Hepatic stellate cell (primary cell): ENCODE measurements at places on chromosomes 1 and 21.

GRCh38 chr1:116298746-116299145 is 74.3 kb upstream of the ATP1A1 start:
- no peak for DNase-seq

DNA sequence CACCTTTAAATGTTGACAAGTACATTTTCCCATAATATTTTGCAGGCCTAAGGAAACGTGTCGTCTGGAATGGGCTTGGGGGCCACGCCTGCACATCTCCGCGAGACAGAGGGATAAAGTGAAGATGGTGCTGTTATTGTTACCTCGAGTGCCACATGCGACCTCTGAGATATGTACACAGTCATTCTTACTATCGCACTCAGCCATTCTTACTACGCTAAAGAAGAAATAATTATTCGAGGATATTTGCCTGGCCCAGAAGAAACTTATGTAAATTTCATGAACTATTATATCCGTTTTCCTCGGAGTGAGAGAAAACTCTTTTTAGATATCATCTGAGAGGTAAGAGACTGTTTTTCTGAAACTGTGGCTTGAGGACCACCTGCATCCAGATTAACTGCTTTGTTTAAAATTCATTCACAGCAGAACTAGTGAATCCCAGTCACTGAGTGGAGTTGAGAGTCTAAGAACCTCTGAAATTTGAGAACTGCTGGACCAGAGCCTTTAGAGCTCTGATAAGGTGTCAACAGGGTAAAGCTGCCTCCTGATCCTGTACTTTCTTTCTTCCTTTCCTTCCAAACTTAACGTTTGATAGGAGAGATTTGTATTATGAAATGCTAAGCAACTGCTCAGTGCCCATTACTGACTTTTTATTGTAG is 811 bp downstream of the EXO1 start:
- DNase-seq, result no peak

- DNase-seq, result no peak
These were observed 249.9 kb downstream of the LRRIQ3 start for GRCh38 chr1:73948055-73948454.

GRCh38 chr1:220485131-220485530 is 42.8 kb upstream of the MARK1 start:
- no peak for DNase-seq

- no peak for DNase-seq
These were observed 94.5 kb upstream of the ARTN start for GRCh38 chr1:43839056-43839455.

DNA sequence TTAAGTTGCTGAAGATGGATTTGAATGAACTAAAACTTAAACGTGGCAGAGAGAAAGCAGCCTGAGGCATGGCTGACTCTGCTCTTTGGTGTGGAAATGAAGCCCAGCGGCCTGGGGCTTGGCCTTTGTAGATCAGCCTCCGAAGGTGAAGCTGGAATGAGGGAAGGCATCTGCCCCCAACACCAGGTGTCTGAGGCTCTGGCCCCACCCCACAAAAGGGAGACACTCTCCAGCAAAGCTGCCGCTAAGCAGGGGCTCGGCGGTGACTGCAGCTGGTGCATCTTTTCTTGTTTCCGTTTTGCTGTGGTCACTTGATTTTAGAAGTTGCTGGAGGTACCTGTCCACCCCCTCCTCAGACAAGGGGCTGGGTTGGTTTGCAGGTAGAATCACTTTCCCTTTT is 38.2 kb upstream of the NID1 start:
- no peak for DNase-seq

DNA sequence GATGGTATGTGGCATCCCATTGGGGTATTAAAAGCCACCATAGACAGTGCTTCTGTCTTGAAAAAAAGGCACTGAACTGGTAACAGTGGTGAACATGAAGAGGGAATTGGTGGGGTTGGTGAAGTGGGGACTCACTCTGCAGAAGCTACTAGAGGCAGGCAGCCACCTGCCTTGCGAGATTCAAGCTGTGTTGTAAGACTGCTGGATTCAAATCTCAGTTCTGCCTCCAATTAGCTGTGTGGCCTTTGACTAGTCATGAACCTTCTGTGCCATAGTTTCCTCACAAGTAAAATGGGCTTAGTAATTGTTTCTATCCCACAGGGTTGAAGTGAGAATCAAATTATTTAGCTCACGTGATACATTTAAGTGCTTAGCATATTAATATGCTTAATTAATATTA is 16.6 kb upstream of the ELOA start:
- DNase-seq, result no peak

DNA sequence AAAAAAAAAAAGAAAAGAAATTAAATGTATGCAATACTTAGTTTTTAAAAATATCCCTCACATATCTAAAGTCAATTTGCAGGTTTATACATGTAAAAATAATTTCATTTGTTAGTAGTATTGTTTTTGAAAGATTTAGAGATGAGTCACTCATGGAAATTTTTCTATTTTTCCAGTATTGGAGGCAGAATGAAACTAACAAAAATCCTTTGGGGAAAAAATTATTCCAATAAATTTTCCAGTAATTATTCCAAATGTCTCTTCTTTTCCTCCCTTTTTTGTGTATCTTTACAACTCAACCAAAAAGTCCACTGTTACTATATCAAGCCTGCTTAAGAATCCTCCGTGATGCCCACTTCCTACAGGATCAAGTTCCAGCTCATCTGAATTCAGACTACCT is 29.9 kb downstream of the MPZL1 start:
- DNase-seq, result no peak

DNA sequence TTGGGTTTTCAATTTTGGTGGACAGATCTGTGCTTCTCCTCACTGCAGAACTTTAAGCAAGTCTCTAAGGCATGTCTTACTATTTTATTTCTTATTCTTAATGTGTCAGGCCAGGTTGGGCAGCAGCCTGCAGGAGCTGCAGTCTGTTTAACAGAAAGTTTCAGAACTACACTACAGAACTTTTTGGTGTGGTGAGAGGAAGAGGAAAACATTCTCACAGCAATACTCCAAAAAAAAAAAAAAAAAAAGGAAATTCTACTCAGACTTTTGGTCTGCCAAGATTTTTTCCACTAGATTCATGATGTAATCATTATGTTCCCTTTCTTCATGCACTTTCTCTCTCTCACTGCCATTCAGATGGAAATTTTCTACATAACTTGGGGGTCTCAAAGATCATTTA is 255.2 kb downstream of the COL11A1 start:
- DNase-seq, result no peak

GRCh38 chr1:56548571-56548970 is 30.8 kb downstream of the PLPP3 start:
- no peak for DNase-seq

GRCh38 chr1:241130881-241131280 is 226.1 kb downstream of the RGS7 start:
- no peak for DNase-seq

- no peak for DNase-seq
These were observed 5.8 kb upstream of the TGFB2 start for GRCh38 chr1:218339267-218339831.

GRCh38 chr1:195019385-195019784 is 1588.9 kb downstream of the KCNT2 start:
- no peak for DNase-seq

DNA sequence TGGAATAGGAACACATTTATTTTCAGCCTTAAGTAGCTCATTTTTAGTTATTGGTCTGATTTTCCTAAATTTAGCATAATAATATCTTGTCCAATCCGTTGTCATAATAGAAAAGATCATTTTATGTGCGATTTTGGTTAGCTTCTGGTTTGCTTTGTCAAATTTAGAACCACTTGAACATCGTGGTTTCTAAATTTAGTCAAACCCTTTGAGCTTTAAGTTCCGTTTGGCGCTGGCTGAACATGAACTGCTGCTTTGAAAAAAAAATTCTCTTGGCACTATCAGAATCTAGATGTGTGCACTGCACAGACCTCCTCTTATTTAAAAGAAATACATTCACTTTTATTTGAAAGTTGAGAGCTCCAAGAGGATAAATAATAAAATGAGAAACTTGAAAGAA is 370.6 kb downstream of the PTPRC start:
- DNase-seq, result no peak

- no peak for DNase-seq
These were observed 442.6 kb downstream of the DSCAM start for GRCh38 chr21:40404396-40404800.

DNA sequence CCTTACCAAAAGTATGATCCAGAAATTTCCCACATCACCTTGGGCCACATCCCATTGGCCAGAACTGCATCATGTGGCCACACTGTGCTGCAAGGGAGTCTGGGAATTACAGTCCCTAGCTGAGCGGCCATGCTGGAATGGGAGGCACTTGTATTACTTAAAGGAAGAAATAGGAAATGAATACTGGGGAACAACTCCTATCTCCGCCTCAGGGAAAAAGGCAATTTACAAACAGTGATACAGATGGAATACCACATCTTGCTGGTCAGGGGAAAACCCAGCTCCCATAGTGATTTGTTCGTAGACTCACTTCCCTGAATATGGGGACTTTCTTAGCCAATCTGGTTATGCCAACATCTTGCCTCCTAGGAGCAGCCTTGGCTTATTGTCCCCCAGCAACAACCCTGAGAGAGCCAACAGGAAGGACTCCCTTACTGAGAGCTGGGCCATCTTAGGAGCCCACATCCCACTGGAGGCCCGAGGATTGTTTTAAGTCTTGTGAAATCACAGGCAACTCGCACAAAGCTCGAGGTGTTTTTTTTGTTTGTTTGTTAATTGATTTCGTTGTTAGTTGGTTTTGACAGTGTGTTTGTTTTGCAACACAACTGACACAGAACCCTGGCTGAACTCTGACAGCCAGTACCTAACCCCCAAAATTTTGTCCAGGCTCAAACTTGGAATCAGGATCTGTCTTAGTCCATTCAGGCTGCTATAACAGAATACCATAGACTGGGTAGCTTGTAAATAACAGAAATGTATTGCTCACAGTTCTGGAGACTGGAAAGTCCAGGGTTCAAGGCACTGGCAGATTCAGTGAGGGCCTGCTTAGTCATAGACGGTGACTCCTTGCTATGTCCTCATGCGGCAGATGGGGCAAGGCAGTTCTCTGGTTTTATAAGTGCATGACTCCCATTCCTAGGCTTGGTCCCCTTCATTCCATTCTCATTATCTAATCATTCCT is 14.9 kb downstream of the CDA start:
- peak; percentile 79 for DNase-seq

DNA sequence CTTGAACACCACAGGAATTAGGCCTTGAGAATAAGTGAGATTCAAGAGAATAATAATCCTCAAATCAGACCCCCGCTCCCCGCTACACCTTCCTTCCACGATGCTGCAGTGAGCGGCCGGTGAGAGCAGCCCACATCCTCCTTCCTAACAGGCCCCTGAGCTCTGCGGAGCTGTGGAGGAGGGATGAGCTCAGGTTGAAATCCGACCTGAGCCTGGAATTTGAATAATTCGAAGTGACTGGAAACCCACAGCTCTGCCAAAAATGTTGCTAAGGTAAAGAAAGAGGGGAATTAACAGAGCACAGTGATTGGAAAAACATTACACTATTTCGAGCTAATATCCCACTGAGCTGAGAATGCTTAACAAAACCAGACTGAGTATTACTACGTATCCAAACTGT is 90.0 kb downstream of the URB2 start:
- no peak for DNase-seq

DNA sequence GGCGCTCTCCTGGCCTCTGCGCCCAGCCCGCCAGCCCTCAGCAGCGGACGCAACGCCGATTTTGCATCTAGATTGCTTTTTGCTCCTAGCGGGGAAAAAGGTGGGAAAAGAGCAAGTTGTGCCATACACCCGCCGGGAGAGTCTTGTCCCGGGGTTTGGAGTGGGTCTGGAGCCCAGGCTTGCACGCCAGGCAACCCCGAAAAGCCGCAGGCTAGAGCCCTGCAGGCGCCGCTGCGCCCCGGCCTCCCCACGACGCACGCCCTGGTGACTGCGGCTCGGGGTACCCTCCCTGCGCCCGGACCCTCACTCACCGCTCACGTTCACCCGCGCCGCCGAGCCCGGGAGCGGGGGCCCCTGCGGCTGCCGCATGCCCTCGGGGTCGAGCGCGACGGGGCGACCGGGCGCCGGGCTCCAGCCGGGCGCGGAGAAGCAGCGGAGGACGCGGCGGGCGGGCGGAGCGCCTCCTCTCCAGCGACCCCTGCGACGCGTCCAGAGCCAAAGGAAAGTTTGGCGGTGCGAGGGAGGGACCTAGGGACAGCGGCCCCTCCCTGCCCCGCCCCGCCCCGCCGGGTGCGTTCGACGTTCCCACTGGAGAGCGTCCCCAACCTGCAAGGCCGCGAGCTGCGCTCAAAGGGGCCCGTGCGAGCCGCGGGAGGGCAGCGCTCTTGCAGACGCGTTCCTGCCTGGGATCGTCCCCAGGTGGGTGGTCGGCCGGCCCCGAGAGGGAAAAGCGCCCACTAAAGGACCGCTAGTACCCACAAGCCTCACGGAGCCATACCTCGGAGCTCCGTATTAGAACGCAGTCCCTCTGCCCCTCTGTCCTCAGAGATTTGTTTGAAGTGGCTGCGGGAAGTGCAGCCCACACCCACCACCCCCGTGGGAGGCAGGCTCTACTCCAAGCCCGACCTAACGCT is at the start of gene LPAR3:
TSS of gene LPAR3 (minus strand) at position 502 of the 914 bp plus-strand sequence. CDS start 27,086 bp downstream, outside the sequence.
- no peak for DNase-seq

- no peak for DNase-seq
These were observed 20.6 kb downstream of the SLC2A1 start for GRCh38 chr1:42937836-42938644.

GRCh38 chr21:44415073-44416025 is 40.0 kb upstream of the LRRC3 start:
- DNase-seq, result no peak

- DNase-seq, result peak; percentile 82
These were observed 7.0 kb downstream of the KCNAB2 start for GRCh38 chr1:6052543-6053205.

DNA sequence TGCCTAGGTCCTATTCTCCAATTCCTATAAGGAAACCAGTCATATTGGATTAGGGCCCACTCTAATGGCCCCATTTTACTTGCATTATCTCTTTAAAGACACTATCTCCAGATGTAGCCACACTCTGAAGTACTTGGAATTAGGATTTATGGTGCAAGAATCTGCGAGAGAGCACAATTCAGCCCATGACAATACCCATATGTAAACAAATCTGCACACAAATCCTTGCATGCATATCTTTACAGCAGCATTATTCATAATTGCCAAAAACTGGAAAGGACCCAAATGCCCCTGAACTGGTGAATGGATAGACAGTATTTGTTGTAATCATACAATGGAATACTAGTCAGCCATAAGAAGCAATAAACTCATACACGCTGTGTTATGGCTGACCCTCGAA is 229.8 kb upstream of the ADAMTS5 start:
- no peak for DNase-seq

DNA sequence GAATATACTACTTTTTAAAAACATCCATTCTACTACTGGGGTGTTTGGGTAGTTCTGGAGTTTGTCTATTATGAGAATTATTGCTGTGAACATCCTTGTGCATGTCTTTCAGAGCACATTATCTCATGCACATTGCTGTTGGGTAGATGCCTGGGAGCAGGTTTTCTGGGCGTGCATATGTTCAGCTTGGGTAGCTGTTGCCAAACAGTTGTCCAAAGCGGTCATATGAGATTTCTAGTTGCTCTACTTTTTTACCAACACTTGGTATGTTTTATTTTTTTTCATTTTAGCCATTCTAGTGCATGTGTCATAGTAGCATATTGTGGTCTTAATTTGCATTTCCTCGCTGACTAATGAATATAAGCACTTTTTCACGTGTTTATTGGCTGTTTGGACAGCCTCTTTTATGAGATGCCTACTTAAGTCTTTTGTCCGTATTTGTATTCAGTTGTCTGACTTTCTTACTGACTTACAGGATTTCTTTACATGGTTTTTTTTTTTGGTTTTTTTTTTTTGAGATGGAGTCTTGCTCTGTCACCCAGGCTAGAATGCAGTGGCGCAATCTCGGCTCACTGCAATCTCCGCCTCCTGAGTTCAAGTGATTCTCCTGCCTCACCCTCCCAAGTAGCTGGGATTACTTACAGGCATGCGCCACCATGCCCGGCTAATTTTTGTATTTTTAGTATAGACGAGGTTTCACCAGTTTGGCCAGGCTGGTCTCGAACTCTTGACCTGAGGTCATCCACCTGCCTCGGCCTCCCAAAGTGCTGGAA is 18.1 kb downstream of the ZDHHC18 start:
- no peak for DNase-seq
